ENCODE measurements at places on chromosomes 2 and 18.

DNA sequence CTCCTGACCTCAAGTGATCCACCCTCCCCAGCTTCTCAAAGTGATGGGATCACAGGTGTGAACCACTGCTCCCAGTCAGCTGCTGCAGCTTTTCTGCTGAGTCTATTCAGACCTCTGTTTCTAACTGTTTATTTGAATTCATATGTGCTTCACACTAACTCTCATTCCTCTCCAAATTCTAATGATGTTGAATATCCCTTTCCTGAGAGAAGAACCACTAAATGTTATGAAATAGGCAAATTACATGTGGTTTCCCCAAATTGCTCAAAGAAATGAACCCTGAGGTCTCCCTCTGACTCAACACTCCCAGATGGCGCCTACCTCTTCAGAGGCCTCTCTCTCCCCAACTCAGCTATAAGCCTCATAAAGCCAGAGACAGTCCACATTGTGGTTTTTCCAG, 98.6 kb downstream of the IRS1 start:
- no peak for DNase-seq

- DNase-seq = no peak
Observed at GRCh38 chr2:179487010-179487731, 222.5 kb upstream of the SESTD1 start.

DNA sequence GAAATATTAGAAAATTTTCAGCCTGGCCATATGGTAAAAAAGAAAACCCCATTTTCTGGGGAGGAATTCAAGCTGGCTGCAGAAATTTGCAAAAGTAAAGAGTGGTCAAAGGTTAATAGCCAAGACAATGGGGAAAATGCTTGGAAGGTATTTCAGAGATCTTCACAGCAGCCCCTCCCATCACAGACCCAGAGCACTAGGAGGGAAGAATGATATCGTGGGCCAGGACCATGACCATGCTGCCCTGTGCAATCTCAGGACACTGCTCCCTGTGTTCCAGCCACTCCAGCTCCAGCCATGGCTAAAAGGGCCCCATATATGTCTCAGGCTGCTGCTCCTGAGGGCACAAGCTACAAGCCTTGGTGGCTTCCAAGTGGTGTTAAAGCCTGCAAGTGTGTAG, 93.9 kb upstream of the AGAP1 start:
- no peak for DNase-seq

- DNase-seq = no peak
Observed at GRCh38 chr18:2515171-2515787, 56.0 kb downstream of the METTL4 start.

DNA sequence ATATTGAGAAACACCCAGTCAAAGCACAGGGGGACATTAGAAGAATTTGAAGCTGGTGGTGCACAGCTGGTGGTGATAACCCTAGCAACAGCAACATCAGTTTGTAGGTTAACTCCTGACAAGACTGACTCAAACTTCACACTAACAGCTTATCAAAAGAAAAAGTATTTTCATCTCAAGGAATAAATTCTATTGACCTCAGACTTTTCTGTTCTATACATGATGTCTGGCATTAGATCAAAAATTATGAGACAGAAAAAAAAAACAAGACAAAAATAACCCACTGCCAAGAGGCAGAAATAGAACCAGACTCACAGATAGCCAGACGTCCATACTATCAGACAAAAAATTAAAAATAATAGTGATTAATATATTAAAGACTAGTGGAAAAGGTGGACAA, 126.1 kb downstream of the COL6A3 start:
- DNase-seq = no peak

GRCh38 chr2:173008786-173009185, 66.9 kb upstream of the MAP3K20 start:
- no peak for DNase-seq

GRCh38 chr2:227397562-227397961, 9.8 kb upstream of the SCYGR1 start:
- DNase-seq = no peak

DNA sequence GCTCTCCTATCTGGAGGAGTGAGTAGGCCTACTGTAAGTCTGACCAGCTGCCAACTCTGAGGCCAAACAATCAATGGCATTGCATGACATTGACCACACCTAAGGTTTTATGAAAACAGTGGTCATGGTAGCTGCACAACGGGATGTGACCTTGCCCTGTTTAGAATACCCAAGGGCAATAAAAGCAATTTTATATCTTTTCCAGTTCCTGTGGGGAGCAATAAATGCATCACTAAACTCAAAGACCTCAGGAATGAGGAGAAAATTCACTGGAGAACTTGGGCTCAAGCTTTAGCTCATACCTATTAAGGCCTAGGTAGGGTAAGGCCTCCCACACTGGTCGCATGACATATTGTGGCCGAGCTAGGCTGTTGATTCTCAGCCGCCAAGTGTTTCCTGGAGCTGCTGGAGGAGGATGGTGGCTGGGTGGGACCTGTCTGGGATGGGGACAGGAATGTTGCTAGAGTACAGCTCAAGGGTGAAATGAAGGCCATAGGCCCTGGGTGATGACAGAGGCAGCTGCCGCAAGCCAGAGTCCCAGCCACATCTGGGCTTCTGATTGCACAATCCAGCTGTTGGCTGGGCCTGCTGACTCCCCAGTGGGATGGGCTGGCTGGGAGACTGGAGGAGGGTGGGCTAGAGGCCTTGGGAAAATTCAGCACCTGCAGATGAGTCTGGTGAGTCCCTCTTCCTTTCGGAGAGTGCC, 313.7 kb downstream of the CYP26B1 start:
- DNase-seq = no peak

GRCh38 chr18:49839012-49839411, 25.7 kb upstream of the ACAA2 start:
- DNase-seq = no peak

- DNase-seq = no peak
Observed at GRCh38 chr2:55114597-55114996, 64.3 kb upstream of the RTN4 start.

DNA sequence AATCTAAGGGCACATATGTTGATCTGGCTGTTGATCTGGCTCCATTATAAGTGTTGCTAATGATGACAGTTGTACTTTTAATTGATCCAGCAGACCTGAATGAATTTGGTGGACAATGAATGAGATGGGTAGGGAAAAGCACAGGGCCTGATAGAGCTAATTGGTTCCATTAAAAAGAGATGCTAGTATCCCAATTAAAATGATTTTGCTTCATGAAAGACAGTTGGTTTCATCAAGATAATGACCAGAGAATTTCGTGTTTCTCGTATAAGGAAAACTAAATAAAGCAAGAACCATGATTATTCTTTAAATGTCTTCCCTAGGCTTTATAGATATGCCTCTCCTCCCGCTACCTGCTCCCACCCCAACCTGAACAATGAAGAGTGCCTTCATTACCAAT, 108.6 kb upstream of the LRRTM1 start:
- no peak for DNase-seq

GRCh38 chr2:186695081-186695756, 1.4 kb downstream of the FAM171B start:
- DNase-seq = no peak

- DNase-seq = no peak
Observed at GRCh38 chr18:28802546-28802945, 625.6 kb upstream of the CDH2 start.

DNA sequence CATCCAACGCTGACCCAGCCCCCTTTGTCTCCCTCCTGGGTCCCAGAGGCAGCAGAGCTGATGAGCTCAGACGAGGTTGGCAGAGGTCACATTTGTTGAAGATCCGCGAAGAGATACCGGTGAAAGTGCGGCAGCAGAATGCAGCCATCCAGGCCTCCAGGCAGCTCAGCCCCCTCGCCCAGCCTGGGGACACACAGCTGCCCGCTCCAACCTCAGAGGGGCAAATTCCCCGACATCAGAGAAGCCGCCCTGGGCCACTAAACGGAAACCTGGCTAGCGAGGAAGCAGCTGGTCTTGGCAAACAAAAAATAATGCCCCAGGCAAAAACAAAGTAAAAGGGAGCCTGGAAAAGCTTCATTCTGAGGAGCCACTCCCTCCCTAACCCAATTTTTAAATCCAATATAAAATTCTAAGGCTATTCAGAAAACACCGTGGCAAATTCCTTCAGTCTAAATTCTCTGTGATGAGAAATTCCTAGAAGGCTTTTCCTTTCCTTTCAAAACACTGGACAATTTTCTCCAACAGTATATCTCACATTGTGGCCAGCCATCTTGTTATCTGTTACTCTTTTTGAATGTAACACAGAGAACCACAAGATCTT, 262.4 kb downstream of the SS18 start:
- no peak for DNase-seq

GRCh38 chr2:12304564-12305171, 412.1 kb upstream of the TRIB2 start:
- no peak for DNase-seq

DNA sequence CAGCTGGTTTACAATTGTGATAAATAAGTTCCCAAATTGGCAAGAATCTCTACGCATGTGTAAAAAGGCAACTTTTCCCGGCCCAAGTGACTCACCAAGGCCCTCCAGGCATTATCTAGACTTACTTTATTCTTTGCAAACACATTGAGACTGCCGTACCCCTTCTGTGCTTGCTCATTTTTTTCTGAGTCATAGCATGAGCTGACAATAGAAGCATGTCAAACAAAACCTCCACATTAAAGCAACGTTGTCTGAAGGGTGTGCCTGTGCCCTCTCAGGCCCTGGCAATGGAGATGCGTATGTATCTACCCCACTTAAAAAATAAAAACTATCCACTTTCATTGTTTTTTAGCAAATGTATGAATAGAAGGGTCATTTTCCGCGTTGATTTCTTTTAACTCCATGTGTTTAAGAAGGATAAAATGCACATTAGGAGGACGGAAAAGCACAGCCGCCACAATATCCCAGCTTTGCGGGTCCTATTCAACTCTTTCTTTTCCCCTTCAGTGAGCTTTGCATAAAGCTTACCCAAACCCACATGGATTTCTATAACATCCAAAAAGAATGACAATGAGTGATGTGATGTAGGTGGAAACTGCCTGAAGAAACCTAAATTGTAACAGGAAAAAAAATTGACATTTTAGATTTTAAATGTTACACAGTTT, 298.2 kb downstream of the CDCA7 start:
- no peak for DNase-seq

- DNase-seq = no peak
Observed at GRCh38 chr2:26033270-26033817, 540 bp upstream of the RAB10 start.

GRCh38 chr2:65722028-65722778, 289.8 kb upstream of the SPRED2 start:
- DNase-seq = no peak

GRCh38 chr2:65790676-65790935, 358.2 kb upstream of the SPRED2 start:
- no peak for DNase-seq

DNA sequence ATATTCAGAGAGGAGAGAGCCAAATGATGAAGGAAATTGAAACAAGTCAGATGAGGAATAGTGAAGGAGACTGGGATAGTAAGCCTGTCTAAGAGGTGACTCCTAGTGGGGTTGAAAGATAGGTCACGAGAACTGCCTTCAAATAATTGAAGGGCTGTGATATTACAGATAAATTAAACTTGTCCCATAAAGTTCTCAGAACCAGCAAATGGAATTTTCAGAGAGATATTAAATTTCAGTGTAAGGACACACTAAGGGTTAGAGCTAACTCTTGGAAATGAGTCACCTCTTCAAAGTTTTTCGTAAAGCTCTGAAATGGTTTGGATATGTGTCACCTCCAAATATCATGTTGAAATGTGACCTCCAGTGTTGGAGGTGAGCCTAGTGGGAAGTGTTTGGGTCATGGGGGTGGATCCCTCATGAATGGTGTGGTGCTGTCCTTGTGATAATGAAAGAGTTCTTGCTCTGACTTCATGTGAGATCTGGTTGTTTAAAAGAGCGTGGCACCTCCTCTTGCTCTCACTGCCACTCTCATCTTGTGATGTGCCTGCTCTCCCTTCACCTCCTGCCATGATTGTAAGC, 87.3 kb downstream of the BABAM2 start:
- no peak for DNase-seq

- no peak for DNase-seq
Observed at GRCh38 chr2:72154386-72154975, 6.8 kb upstream of the CYP26B1 start.

DNA sequence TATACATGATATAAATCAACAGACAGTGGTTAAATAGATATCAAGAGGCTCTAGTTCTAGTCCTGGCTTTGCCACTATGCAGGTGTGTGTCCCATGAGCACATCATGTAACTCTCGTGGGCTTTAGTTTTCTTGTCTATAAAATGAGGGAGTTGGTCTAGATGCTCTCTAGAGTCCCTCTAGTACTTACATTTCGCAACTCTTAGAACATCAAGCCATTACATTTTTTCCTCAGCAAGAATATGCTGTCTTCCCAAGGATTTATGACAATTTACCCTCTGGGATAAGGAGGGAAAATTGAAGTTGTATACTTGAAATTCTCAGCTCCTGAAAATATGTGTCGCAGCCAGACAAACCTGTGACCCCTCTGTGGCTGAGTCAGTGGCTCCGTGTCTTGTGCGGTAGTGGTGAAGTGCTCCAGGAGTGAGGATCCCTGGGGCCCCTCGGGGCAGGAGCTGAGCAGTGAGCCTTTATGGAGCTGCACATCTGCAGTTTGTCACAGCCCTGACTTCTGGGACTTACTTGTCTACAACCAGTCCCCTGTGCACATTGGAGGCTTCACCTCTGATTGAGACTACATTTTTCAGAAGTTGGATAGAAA, 6.8 kb downstream of the PKP4 start:
- no peak for DNase-seq

- DNase-seq = no peak
Observed at GRCh38 chr2:37740164-37740739, 68.8 kb upstream of the CDC42EP3 start.

DNA sequence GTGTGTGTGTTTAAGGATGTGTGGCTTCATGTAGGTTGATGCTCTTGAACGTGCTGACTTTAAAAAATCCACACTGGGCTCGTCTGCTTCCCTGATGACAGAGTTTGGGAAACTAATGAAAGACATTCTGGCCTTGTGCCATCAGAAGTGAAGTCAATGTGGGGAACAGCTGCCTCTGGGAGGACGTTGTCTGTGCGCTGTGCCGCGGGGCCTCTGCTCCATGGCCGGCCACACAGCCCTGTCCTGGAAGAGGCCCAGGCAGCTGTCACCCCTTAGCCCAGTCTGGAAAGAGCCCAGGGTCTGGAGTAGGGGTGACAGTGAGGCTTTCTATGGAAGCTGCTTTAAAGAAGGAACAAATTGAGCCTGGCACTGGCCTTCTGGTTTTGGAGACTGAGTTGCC, 155.8 kb downstream of the SH3RF3 start:
- no peak for DNase-seq

Measured in activated CD8-positive, alpha-beta memory T cell treated with anti-CD3 and anti-CD28 coated beads for 4 hours (primary cell).